CD14-positive monocyte (primary cell): ENCODE measurements at places on chromosomes 3 and 15. TPM values are rescaled to one million over a fixed set of nuclear protein-coding genes. Genes with fewer than 3 reads are reported as not detected.

The POLR2H gene
- 47.3 and 67.3 TPM in 2 replicates for polyA plus RNA-seq

The SIDT1 gene
- 1.1 and 3.2 TPM in 2 replicates for polyA plus RNA-seq

The CCR4 gene
- polyA plus RNA-seq = not detected in 2 replicates

The WNT5A gene
- polyA plus RNA-seq = 0.01 and 0.04 TPM in 2 replicates

The NANOGP8 gene
- polyA plus RNA-seq = not detected in 2 replicates

The FOXL2 gene
- not detected in 2 replicates for polyA plus RNA-seq
